ENCODE measurements at places on chromosomes 1 and 21.

DNA sequence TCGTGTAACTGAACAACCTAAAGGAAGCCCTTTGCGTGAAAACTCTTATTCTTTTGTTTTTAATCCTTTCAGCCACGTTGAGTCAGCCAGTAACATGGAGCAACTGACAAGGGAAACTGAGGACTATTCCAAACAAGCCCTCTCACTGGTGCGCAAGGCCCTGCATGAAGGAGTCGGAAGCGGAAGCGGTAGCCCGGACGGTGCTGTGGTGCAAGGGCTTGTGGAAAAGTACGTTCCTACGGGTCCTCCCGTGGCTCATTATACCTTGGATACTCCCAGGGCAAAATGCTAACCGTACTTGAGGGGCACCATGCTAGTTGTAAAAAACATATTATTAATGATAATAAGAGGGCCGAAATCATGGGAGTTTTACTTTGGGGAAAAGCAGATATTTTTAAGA, 49.4 kb downstream of the LAMC2 start:
- no peak for DNase-seq

DNA sequence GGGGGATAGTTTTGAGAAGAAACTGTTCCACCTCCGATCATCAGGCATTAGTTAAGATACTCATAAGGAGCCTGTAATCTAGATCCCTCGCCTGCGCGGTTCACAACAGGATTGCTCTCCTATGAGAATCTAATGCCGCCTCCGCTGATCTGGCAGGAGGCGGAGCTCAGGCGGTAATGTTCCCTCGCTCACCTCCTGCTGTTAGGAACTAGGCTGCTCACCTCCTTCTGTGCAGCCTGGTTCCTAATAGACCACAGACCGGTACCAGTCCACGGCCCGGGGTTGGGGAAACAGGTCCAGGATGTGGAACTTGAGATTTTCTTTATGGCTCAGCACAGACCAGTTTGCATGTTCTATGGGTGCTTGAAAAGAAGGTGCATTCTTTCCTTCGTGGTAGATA, 27.2 kb upstream of the FAM3B start:
- DNase-seq: no peak

- no peak for DNase-seq
Observed at GRCh38 chr1:226349801-226350518, 41.0 kb upstream of the LIN9 start.

DNA sequence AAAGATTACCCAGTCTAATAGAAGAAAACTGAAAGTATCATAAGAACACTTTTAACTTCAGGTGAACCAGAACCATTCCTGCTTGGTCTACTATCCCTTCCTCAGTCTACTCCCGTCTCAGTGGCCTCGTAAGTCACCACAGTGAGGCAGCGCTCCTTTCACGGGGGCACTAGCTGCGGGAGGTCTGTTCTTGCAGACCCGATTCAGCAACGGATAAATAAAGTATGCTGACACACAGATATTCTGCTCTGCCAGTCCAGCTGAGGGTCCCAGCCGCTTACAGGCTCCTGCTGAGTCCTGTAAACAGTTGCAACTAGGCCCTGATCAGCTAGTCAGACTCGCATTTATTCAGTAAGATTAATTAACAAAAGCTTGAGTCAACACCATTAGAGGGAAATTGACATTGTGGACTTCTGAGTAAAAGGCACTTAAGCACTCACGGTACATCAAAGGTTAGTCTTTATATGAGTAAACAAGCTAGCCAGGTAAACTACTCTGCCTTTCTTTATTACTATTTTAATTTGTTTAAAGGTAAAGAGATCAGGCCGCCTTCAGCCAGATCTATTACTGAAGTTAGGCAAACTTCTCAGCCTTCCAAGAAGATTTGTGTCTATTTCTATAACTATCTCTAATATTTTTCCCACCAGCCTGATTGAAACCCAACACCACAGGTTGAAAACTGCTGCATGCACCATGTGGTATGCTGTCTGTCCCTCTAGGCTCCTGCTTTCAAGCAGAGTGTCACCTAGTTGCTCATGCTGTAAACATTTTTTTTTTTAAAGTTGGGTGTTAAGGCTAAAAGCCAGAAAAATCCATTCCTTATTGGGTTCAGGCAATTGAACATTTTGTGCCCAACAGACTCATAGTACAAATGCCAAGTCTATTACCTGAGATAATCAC, 87.7 kb downstream of the INTS7 start:
- peak; percentile 22 for DNase-seq

DNA sequence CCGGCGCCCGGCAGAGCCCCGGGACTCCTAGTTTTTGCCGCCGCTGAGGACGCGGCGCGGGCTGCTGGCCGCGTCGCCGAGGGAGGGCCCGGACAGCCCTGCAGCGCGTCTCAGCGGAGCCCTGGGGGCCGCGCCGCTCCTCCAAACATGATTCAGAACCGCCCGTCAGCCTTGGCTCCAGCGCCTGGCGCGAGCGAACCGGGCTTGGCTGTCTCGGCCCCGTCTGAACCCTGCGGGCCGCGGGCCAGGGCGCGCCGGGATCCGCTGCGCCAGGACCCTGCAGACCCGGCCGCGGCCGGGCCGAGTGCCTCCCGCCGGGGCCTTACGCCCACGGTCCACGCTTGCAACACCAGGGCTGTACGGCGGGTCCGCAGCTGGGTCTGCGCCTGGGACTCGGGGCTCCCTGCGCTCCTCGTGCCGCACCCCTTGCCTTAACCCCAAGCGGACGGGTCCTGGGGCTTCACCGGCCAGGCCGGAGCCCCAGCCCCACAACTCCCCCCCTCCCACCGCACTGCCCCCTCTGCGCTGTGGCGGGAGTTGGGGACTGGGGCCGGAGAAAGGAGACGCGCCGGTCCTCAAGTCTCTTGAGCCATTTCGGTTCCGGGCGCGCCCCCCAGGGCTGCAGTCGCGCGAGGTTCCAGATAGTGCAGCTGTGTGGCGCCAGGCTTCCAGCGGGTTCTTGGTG, 48.4 kb upstream of the CD34 start:
- no peak for DNase-seq

GRCh38 chr1:216462066-216462775, 39.0 kb upstream of the USH2A start:
- no peak for DNase-seq

DNA sequence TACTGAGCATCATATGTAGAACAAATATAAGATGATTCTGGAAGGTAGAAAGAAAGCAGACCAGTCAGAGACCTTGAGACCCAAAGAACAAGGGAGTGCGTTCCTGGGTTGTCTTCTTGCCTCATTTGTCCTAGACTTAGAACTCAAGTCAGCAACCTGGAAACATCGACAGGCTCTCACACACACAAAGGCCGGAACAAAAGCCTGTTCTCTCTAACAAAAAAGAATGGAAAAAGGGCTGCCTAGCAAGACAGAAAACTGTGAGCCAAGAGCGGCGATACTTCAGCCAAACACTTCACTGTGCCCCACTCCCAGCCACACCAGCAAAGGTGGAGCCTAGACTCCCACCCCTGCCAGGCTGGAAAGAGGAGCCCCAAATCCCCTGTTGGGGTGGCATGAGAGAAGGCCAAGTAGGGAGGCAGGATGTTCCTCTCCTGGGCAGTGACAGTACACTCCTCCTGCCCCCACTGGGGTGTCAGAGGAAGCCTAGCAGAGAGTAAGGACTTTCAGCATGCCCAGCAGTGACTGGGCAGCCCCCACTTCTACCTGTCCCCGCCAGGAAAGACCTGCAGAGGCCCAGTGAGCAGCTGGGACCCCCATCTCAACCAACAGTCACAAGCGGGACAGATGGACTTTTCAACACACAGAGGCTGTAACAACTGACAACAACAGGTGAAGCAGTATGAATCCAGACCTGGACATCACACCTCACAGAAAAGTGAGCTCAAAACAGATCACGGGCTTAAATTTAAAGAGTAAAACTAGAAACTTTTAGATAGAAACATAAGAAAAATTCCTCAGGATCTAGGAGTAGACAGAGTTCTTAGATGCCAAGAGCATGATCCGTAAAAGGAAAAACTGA, 33.0 kb downstream of the MRAP start:
- DNase-seq: no peak

DNA sequence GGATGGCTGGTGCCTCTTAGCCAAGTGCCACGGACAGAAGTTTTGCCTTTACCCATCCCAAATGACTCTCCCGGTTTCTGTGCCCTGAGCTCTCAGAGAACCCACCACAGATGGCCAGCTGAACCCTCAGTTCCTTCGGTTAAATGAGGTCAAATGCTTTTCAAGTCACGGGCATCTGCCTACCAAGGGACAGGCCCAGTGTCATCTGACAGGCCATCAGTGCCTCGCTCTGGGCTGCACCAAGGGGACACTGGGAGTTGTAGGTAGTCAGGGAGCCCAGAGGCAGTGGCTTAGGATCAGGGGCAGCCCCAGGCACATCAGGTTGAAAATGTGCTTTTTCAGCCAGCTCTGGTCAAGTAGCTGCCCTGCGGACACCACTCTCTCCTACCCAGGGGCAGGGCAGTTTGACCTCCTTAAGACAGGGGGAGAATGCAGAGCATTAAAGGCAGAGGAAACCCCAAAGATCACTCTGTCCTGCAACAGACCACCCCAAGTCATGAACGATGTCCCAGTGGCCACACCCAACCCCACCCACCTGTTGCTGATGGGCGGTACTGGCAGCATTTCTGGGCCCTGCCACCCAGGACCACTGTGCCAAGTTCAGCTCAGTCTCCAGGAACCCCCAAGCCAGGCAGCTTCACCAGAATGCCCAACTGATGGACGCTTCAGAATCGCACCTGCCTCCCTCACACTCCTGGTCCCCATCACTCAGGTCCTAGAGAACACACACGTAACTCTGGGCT, 60.7 kb downstream of the CASZ1 start:
- no peak for DNase-seq

- DNase-seq: no peak
Observed at GRCh38 chr1:162678439-162678838, 46.2 kb downstream of the DDR2 start.

- no peak for DNase-seq
Observed at GRCh38 chr1:233315718-233316301, 11.7 kb upstream of the MAP3K21 start.

GRCh38 chr1:206982216-206982615, 12.0 kb upstream of the FCAMR start:
- peak; percentile 20 for DNase-seq

DNA sequence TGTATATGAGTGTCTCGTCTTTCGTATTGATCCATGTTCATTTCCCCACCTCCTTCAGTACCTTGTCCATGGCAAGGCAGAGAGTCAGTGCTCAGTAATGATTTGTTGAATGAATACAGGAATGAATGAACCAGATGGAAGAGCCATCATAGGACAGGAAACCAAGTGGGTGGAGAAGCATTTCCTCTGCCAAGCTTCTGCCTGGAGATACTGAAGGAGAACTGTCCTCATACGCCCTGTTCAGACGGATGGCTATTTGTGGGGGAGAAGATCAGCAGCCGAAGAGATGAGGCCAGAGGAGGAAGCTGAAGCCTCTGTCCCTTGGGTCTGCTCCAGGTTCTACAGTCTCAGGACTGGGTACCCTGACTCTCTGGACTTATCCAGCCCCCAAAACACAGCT, 5.8 kb downstream of the FAM43B start:
- no peak for DNase-seq

DNA sequence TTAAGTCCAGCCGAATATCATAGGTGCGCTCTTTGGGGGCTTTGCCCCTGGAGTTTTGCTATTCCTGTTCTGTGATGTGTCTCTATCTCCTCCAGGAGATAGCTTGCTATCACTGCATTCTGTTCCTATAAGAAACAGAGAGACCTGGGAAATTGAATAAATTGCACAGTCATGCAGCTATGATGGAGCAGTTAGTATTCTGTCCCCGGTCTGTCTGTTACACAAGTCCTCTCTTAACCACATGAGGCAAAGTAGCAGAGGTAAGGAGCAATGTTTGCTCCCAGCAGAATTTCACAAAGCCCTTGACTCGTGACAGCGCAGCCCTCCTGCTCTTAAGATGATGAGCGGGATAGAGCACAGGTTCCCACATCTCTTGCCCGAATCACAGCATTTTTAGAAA, 63.9 kb upstream of the GRHL3 start:
- DNase-seq: no peak

- no peak for DNase-seq
Observed at GRCh38 chr1:108049178-108049819, 84.3 kb upstream of the VAV3 start.

- no peak for DNase-seq
Observed at GRCh38 chr1:37734629-37735591, 30.0 kb downstream of the EPHA10 start.

GRCh38 chr1:167659881-167660280, 29.8 kb downstream of the RCSD1 start:
- DNase-seq: no peak

GRCh38 chr1:175364424-175365076, 172.0 kb upstream of the KIAA0040 start:
- DNase-seq: no peak

DNA sequence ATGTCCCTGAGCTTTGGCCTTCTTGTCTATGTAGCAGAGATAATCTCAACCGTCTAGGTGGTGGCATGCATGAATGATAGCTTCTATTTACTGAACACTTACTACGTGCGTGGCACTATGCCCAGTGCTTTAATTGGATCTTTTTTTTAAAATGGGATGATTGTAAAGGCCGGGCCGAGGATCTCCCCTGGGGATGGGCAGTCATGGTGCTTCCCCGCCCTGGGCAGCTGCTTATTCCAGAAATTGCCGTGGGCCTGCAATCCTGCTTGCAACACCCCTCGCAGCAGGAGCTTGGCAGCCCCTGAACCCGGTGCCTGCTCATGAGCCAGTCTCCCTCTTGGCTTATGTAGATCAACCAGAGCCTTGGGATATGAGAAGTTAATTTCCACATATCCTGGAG, 360.7 kb downstream of the CAMTA1 start:
- no peak for DNase-seq

DNA sequence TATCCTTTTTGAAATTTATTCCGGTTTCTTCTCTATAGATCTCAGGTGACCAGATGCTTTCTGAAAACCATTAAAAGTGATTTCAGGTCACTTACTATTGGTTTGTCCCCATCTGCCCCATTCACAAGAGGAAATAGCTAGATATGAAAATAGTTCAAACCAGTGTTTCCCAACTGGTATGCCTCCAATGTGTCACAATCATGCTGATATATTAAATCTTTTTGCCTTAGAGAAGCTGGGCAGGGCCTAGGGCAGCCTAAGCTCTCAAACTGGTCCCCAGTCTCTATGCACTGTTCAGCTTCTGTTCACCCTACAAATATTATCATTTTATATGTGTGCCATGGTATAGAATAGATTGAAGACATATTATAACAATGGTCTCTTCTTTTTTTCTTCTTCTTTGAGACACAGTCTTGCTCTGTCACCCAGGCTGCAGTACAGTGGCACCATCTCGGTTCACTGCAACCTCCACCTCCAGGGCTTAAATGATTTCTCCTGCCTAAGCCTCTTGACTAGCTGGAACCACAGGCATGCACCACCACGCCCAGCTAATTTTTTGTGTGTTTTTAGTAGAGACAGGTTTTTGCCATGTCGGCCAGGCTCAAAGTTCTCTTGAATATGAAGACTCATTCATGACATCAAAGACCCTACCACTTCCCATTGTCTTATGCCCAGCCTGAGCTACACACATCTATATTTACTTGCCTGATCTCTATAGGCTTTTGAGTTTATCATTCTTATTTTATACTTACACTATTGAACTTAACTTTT, 15.7 kb downstream of the PTPN22 start:
- no peak for DNase-seq

GRCh38 chr21:14918527-14918926, 146.3 kb downstream of the NRIP1 start:
- DNase-seq: no peak

- no peak for DNase-seq
Observed at GRCh38 chr1:27979859-27980201, 20.1 kb downstream of the XKR8 start.

- DNase-seq: peak; percentile 26
Observed at GRCh38 chr1:20732588-20733359, at the start of gene SH2D5. TSS of gene SH2D5 (minus strand) at chr1:20732703. CDS start at chr1:20728044, 4,659 bp downstream.

GRCh38 chr1:26786437-26787380, 1.0 kb upstream of the PIGV start:
- peak; percentile 8 for DNase-seq

GRCh38 chr21:45443595-45444181, 38.7 kb downstream of the COL18A1 start:
- DNase-seq: no peak
